ENCODE measurements at places on chromosomes 1 and 21. TPM values are rescaled to one million over a fixed set of nuclear protein-coding genes. Genes with fewer than 3 reads are reported as not detected.
A peak's percentile ranks its signal among the peaks of the same experiment; 100 is the strongest.

GRCh38 chr1:87149241-87150041 is 179.2 kb upstream of the LMO4 start:
- DNase-seq: no peak

- no peak for DNase-seq
Observed at GRCh38 chr1:239123260-239123659, 263.1 kb upstream of the CHRM3 start.

DNA sequence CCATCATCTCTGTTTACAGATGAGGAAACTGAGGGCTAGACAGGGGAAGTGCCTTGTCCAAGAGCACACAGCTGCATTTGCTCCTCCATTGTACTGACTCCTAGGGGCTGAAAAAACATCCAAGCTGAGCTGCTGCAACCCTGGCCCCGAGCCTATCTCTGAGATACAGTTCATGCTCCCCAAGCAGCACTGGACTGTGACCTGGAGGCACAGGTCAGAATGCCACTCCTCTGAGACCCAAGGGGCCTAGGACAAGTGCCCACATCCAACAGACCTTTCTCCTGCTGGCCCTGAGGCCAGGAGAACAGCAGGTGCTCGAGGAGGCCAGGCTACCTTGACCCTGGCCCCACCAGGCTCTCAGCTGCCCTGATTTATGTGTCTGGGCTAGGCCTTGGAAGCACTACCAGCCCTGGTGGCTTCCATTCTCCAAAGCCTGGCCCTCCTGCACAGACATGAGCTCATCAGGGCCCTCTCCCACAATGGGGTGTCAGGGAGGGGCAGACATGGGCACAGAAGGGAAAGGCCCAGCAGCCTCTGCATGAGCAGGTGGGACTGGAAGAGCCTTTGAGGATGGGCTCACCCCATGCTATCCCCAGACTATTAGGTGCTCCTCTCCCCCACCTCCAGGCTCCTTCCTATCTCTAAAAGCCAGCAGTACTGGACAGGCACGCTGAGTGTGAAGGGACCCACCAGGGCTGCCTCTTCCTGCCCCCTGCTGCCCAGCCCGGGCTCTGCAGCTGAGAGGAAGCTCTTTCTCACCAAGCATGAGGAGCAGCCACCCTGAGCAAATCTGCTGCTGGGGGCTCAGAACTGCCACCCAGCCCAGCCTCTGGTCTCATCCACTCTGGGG is 18.8 kb downstream of the ADGRB2 start:
- peak; percentile 71 for DNase-seq

DNA sequence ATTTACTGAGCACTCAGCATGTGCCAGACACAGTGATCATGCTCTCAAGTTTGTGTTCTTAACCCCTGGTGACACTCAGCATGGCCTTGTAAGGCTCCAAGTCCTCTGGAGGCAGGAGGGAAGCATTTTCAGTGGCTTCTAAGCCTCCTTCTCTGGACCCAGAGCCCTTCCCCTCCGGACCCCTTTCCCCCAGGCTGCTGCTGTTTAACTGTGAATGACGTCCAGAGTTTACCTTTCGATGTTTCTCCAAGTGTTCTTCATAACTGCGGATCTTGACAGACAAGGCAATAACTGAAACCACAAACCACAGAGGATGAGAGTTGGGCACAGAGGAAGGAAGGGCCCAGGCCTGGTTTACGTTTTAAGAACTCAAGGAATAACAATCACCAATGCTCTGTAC is 6.5 kb downstream of the MRPS15 start:
- DNase-seq: no peak

DNA sequence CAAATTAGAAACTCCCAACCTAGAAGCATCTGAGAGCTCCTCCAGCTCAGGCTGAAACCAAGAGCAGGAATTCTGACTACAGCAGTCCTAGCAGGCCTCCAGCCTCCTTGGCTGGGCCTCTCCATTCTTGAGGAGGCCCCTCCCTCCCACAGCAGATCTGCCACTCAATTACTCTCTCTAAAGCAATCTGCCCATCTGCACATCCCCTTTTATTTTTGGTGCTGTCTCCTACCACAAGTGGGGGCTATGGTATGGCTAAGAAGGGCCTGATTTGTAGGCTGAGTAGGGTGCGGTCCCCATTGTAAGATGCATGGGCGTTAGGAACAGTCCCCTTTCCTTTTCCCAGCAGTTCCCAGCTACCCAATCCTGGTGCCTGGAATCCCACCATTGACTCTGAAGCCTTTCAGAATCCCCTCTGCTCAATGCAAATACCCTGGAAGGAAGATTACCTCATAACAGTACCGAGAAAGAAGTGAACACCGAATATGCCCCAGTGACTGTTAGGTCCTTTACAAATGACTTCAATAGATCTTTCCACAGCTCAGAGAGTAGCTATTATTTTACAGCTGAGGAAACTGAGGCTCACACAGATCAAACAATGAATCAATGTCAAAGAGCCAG is 11.6 kb upstream of the TTC39A start:
- no peak for DNase-seq

DNA sequence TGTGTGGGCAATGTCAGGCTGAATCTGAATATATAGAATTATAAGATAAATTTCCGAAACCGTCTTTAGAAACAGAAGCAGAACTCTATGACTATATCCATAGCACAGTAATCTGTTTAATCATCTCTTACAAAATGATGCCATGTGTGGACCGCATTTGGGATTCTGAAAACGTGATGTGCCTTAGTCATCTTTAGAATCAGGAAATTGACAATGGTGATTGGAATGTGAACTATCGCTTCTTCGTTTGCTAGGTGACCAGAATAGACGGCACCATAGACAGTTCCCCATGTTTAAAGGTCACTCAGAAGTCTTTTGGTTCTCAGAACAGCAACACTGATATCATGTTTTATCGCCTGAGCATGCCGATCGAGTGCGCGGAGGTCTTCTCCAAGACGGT is 300.3 kb downstream of the ZP4 start:
- no peak for DNase-seq

GRCh38 chr1:181179987-181180365 is 91.5 kb downstream of the IER5 start:
- DNase-seq: peak; percentile 77

DNA sequence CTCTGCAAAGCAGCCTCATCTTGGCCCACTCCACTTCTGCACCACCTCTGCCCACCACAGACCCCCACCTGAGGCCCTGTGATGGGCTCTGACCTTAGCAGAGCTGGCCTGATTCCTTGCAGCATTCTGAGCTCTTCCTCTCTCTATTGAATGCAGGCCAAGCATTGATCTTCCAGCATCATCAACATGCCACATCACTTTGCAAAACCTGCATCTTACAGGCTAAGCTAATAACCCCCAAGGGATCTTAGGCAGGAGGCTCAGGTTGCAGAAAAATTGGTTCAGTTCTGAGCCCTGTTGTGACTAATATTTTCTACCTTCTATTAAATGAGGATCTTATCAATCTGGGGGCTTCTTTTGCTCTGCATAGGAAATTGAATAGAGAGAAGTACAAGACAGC is 78.7 kb downstream of the ATP1A1 start:
- DNase-seq: no peak

Gene RNF186
- total RNA-seq: not detected

Gene OR6N1
- not detected for total RNA-seq

Gene NMNAT2
- total RNA-seq: not detected

Gene LCE1D
- total RNA-seq: not detected

All from activated naive CD4-positive, alpha-beta T cell treated with anti-CD3 and anti-CD28 coated beads for 36 hours (primary cell).